ENCODE measurements at places on chromosomes 3 and 15.

DNA sequence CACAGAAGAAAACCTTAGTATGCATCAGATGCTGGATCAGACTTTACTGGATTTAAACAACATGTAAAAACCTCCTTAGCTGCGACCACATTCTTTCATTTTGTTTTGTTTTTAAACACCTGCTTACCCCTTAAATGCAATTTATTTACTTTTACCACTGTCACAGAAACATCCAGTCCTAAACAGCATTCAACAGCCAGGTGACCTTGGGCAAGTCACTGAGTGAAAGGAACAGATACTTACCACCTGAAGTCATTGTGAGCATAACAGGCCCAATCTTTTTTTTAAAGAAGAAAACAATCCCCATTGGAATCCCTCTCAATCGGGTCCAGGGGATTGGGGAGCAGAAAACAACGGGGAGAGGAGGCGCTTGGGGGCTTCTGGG, 390 bp downstream of the STARD5 start:
- no peak for DNase-seq

- DNase-seq = no peak
Measured at GRCh38 chr3:61864886-61865285, 303.5 kb downstream of the PTPRG start.

GRCh38 chr3:45987368-45988291, 8.0 kb downstream of the FYCO1 start:
- peak; percentile 37 for DNase-seq

DNA sequence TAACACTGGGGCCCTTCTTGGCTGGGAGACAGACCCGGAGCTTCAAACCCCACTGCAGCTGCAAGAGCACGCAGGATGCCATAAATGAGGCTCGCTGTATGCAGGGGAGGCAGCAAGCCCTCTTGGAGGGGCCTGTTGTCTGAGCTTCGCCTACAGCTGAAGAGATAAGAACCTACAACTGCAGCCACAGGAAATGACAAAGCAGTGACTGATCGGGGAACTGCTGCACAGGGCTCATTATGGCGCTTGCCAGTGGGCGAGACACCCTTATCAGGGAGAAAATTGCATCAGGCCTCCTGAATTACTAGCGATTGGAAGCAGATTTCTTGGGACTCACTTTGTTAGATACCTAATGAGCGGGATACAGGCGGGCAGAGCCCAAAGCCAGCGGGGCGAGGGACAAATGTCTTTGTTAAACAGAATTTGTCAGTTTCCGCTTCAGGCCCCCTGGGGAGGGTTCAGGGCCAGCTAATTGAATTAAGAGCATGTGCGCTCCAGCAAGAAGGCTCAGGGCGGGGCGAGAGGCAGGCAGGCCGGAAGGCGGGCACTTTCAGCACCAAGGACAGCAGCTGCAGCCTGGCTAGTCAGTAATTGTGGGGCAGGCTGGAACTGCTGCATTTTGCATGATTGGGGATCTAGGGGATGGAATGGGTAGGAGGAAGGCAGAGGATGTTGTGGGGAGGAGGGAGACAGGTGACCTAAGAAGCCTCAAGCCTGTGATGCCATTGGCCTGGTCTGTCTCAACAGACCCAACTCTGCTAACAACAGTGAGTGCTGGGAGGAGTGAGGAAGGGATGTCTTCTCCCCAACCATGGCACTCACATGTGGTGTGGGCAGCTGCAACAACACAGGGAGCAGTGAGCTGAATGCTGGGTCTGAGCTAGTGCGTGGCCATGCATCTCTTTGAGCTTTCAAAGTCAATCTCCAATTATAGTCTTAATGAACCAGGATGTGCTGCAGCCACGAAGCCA, 55.3 kb downstream of the CCDC33 start:
- DNase-seq = peak; percentile 89

DNA sequence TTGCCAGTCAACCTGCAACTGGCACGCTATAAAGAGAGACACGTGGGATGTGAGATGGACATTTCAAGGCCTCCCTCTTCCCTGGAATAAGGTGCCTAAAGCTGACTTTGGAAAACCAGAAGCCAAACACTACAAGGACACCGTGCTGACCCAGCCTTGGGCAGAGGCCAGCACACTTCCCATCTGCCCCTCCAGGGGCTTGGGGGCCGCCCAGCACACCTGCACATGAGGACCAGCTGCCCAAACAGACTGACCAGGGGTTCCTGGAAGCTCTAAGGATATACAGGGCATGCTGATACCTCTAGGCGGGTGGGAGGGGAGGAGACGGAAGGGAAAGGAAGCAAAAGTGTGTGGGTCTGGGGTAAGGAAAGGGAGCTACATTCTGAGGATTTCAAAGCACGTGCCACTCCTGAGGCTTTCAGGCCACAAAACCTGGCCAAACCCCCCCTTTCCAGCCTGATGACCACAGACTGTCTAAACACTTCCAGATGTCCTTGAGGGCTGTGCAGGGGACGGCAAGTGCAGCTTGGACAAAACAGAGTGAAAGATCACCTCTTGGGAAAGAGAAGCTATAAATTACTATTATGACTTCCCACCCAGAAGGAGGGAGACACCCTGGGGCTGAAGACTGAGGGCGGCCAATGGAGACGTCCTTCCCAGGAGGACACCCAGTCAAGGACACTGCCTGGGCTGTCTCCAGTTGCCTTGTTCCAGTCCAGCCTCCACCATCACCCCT, 57.9 kb downstream of the ADCY5 start:
- no peak for DNase-seq

- DNase-seq = no peak
Measured at GRCh38 chr3:57779666-57780065, 23.6 kb downstream of the SLMAP start.

DNA sequence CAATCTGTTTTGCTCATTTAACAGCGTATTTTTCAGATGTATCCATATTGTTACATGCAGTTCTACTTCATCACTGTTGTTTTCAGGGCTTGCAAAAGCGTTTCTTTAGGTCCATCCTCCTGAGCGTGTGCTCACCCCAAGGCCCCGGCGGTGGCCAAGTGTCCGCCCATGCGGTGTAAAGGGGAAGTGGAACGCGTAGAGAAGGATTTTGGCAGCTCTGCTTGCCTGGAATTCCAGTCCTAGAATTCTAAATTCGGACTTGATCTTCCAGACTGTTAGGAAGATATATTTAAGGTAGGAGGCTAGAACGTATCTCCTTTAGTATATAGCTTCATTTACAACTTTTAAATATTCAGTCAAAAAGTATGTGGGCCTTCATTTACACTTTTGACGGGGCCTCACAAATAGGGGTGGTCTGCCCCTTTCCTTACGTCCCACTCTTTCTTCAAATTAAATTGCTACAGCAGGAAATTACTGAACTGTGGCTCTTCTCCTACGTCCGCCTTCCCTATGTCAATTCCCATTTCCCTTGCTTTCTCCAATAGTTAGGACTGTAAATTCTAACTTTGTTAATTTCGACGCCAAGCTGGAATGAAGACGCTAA, 609 bp upstream of the TBC1D23 start:
- peak; percentile 42 for DNase-seq

- no peak for DNase-seq
Measured at GRCh38 chr3:188711881-188712247, 459.9 kb upstream of the TPRG1 start.

- no peak for DNase-seq
Measured at GRCh38 chr3:56919797-56920195, 118.0 kb upstream of the ARHGEF3 start.

- DNase-seq = peak; percentile 22
Measured at GRCh38 chr15:49423021-49423420, at the start of gene FGF7. TSS of gene FGF7 (plus strand) at chr15:49423242. CDS start at chr15:49424298, 1,056 bp downstream.

DNA sequence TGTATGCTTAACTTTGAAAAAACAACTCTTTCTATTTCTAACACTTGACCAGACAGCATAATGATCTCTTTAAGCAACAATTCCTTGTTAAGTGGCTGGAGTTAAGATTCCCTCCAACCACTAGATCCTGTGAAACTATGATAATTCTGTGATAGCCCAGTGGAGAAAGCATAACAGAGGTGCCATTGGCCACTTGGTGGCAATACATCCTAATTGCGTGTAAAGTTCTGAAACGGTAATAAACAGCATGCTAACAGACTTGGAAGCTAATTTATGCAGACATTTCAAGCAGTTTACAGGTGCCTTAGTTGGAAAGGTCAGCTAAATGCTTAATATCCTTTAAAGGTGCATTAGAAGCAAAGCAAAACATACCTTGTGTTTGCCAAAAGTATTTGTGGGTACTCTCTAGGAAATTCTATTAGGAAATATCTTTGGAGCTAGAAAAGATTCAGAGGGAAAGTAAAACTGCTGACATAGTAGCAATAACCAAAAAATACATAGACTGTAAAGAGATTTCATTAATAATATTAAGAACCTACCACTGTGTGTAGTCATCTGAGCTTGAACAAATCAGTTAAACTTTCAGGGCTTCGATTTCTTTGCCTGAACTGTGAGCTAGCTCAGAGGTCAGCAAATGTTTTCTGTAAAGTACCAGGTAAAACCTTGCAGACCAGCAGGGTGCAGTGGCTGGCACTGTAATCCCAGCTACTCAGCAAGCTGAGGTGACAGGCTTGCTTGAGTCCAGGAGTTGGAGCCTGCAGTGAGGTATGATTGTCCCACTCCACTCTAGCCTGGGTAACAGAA, 19.0 kb upstream of the CSTA start:
- DNase-seq = no peak

DNA sequence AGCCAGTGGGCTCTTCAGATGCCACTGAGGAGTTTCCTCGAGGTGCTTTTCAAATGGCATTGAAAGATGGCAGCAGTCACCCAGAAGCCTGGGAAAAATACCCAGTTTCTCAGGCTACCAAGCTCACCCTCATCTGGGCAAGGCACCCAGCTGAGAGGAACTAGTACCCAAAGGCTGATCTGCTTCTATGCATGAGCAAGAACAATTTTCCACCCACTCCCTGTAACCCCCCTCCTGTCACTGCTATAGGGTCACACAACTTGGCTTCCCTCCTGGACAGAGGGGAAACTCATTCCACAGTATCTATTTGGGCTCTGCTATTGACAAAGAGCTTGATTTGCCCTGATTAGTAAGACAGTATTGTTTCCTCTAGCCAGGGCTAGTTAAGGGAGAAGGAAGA, 31.9 kb downstream of the THRB start:
- no peak for DNase-seq

GRCh38 chr3:112032098-112032731, 2.3 kb upstream of the TMPRSS7 start:
- DNase-seq = no peak

All from AG08396 (cell line).